ENCODE measurements at places on chromosomes 12 and 14.

- H3K36me3 ChIP-seq = no peaks in the 10 kb centered on the region
- DNase-seq = no peak
- H3K4me1 ChIP-seq = peaks cover 7% of the 10 kb centered on the region
- no peak overlapping the region for H3K27ac ChIP-seq
Measured at GRCh38 chr12:90086281-90086680, 377.6 kb upstream of the ATP2B1 start.

DNA sequence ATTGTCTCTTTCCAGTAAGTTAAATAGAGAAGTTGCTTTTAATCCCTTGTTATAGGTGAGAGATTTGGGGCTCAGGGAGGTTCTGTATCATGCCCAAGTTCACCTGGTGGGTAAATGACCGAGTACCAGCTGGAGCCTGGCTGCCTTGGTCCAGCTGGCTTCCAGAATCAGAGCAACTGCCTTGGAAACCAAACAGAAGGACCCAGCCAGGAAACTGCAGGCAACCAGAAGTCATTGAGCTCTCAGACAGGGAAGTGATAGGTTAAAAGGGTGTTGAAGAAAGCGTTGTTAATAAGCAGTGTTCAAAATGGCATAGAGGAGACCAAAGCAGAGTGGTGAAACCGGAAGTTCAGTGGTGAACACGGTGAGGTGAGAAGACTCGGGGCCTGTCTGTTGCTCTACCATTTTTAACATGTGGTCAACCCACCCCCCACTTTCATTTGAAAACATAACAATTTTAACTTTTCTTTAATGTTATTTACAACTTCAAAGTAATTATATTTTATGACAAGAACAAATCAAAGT lies 54.9 kb downstream of the PLEKHG7 start:
- no peak overlapping the region for H3K27ac ChIP-seq
- H3K4me1 ChIP-seq = no peaks in the 10 kb centered on the region
- DNase-seq = no peak
- H3K36me3 ChIP-seq = no peaks in the 10 kb centered on the region
- no peak overlapping the region for H3K4me3 ChIP-seq

DNA sequence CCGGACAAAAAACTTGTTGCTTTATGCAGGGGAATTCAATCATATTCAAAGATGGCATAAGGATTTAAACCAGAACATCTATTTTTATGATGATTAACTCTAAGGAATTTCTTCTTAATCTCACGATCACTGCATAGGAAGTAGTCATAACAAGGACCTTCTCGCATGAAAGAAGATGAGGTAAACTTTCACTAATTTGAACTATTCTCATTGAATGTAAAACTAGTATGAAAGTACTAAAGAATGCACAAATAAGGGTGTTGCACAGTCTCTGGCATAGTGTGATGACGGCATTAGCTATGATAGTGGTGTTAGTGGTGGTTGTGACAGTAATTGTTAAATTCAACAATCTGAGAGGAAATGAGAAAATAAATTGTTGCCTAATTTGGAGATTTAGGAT lies 280.0 kb downstream of the SLC6A15 start:
- no peak overlapping the region for H3K27ac ChIP-seq
- no peaks in the 10 kb centered on the region for H3K4me1 ChIP-seq
- no peak overlapping the region for H3K4me3 ChIP-seq

- H3K4me1 ChIP-seq = no peaks in the 10 kb centered on the region
- H3K27me3 ChIP-seq = no peaks in the 10 kb centered on the region
- H3K36me3 ChIP-seq = no peaks in the 10 kb centered on the region
Measured at GRCh38 chr12:65362234-65363031, 84.0 kb downstream of the MSRB3 start.

DNA sequence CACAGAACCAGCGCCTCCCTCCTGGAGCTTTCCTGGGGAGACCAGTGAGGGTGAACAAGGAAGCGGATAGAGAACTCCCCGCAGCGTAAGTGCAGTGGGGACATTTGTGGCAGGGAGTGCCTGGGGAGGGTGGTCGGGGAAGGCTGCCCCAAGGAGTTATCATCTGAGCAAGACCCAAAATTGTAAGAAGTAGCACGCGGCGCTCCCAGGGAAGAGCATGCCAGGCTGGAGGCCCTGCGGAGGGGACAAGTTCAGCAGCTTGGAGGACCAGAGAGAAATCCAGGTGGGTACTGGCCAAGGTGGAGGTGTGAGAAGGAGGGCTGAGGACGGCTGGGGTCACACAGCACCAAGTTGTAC lies 46.2 kb upstream of the RIMBP2 start:
- H3K36me3 ChIP-seq = no peaks in the 10 kb centered on the region
- H3K27me3 ChIP-seq = peaks cover 2% of the 10 kb centered on the region
- DNase-seq = no peak
- peaks cover 4% of the 10 kb centered on the region for H3K4me1 ChIP-seq

GRCh38 chr14:81324011-81324410 lies 76.1 kb downstream of the STON2 start:
- H3K4me1 ChIP-seq = no peaks in the 10 kb centered on the region
- no peak for DNase-seq
- H3K27me3 ChIP-seq = no peaks in the 10 kb centered on the region
- H3K27ac ChIP-seq = no peak overlapping the region

Measured in T-helper 2 cell treated with Interferon-gamma antibody and Interleukin-4, amounts not matched to agents 5 μg/mL and 100 μg/mL, for 36 hours (primary cell).